ENCODE measurements at places on chromosomes 6 and 20.

DNA sequence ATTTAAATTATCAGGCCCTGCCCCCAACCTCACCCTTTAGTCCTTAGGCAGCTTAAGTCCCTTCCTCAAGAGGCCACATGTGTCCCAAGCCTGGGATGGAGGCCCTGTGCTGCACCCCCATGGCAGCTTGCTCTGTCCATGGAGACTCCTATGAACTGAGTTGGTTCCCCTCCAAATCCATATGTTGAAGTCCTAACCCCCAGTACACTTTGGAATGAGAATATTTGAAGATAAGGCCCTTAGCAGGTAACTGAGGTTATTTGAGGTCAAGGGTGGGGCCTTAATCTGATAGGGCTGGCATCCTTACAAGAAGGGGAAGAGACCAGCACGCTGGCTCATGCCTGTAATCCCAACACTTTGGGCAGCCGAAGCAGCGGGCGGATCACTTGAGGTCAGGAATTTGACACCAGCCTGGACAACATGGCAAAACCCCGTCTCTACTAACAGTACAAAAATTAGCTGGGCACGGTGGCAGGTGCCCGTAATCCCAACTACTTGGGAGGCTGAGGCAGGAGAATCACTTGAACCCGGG, 6.7 kb upstream of the BEND3 start:
- DNase-seq: no peak

- DNase-seq: no peak
Observed at GRCh38 chr20:35472209-35472608, 16.8 kb downstream of the CEP250 start.

GRCh38 chr6:43667245-43668150, 20.1 kb downstream of the MRPS18A start:
- DNase-seq: peak; percentile 93

DNA sequence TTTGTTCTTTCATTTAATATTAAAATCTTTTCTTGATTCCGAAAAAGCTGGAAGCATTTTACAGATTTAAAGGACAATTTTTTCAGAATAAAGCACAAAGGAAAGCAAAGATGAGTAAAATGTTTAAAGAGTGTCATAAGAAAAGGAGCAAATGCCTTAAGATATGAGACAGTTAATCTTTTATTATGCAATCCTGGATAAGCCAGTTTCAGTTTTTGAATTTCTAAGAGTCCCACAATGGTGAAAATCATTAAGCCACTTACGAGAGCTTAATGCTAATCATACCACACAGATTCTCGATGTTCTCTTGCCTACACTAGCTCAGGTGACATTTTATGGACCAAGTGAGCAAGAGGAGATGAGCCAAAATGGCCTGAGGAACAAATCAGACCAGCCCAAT, 103.7 kb upstream of the RNF217 start:
- DNase-seq: no peak

DNA sequence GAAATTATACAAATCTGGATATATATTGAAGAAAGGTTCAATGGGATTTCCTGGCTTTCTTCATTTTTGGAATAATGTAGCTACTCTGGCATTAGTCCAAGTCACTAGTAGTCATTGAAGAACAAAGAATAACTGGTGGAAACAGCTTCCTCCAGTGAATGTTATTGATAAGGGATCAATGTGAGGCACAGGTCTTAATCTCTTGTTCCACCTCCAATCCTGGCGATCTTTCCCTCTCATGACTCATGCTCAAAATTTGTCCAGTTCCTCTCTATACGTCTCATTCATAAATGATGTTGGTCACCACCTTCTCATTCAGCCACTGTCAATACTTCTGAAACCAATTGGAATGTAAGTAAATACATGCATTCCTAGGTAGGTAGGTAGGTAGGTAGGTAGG, 185.0 kb upstream of the BMP2 start:
- DNase-seq: no peak

DNA sequence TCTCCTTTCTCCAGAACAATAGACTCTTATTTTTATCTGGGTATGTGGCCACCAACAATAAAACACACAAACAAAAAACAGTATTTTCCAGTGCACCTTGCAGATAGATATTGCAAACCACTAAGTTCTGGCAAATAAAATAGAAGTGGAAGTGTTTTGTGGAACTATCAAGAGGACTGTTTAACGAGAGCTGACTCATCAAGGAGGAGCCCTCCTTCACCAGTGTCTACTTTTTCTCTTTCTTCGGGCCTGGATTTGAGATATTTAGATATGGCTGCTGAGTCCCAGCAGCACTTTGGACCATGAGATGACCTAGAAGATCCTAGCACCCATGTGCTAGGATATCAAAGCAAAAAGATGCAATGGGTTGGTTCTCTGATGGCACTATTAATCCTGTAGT, 154.7 kb downstream of the AIG1 start:
- no peak for DNase-seq

GRCh38 chr6:9412951-9413559, 977.7 kb upstream of the SLC35B3 start:
- no peak for DNase-seq

DNA sequence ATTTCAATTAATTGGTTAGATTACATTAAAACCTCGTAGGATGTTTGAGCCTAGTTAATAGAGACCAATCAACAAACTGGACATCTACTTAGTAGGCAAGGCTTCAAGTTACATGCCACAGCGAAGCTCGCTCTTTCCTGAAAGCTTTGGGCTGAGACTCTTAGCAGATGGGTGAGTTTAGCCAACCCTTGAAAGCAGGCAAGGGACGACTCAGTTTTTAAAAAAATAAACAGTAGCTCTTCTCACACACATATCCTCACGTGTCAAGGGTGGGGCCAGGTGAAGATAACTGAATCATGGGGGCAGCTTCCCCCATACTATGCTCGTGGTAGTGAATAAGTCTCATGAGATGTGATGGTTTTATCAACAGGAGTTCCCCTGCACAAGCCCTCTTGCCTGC, 775 bp downstream of the MTFR2 start:
- no peak for DNase-seq

- no peak for DNase-seq
Observed at GRCh38 chr6:40244699-40245098, 310.4 kb upstream of the MOCS1 start.

DNA sequence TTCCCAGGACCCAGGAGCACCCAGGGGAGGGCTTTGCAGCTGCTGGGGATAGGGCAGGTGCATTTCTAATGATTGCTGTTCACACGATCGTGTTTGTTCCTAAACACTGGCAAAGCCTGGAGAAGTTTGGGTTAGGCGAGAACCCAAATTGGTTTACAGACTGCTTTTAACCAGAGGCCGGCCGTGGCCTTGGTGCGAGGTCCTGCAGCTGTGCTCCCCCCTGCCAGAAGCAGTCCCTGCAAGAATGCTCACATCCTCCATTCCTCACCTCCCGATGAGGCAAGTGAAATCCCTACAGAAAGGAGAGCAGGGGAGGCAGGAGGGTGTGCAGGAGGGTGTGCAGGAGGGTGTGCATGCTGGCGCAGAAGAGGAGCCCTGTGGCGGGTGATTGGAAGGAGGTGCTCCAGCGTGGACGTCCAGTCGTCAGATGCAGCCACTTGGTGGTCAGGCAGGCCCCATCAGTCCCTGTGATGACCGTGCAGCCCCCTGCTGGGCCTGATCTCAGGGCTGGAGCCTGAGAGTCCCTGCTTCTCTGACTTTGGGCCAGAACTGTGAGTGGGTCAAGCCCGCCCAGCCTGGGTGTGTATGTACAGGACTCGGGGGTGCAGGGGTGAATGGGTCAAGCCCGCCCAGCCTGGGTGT, 55.7 kb upstream of the FRMD1 start:
- no peak for DNase-seq

- no peak for DNase-seq
Observed at GRCh38 chr6:105909106-105909505, 177.0 kb upstream of the PRDM1 start.

DNA sequence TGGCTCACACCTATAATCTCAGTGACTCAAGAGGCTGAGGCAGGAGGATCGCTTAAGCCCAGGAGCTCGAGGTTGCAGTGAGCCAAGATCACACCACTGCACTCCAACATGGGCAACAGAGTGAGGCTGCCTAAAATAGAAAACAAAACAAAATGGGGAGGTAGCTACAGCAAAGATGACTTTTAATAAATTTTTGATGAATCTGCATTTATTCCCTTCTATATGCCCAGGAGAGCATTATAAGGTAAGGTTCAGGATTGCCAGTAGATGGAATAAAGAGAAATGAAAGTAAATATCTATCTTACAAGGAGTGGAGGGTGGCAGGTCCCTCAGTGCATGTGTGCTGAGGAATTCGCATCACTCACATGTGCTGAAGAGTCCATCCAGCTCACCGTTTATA, 24.2 kb downstream of the UNC5CL start:
- no peak for DNase-seq

DNA sequence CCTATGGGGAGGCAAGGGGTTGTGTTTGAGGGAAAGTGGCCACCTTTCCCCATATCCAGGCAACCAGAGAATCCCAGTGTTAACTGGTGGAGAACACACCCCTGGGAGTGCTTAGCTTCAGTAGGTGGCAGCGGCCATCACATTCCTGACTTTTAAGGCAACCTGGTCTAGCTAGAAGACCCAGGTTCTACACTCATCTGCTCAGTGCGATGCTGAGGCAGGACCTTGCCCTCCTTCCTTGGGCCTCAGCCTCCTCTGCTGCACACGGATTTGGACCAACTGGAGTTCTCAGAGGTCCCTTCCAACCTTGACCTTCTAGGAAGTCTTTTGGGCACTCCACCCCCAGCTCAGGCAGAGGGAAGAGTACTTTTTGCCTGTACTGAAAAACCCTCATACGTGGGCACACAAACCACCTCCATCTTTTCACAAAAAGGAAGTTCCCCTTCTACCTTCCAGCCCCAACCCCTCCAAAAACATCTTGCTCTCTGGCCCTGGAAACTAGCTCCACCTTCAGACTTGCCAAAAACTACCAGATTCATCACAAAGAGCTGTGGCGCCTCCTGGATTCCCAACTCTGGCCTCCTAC, 2.9 kb downstream of the CCND3 start:
- no peak for DNase-seq

GRCh38 chr6:112269114-112269513, 14.7 kb upstream of the LAMA4 start:
- DNase-seq: no peak

- DNase-seq: no peak
Observed at GRCh38 chr6:83702749-83703148, 6.2 kb downstream of the SNAP91 start.

- DNase-seq: no peak
Observed at GRCh38 chr6:150129616-150130505, 13.0 kb upstream of the PPP1R14C start.

DNA sequence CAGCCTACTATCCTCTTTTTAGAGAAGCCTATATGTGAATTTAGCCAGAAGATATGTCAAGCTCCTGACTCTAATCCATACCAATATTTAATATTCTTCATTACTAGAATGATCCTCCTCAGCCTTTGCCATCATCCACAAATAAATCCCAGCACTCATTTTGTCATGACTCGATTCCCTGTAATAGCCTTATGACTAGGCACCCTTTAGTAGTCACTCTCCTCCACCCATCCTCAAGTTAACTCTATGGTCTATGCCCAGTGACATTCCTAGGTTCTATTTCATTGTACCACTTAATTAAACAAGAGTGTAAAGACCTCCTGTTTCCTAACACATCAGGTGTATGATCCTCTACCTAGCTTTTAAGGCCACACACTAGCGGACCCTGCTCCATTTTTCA, 450.4 kb upstream of the CITED2 start:
- DNase-seq: no peak

DNA sequence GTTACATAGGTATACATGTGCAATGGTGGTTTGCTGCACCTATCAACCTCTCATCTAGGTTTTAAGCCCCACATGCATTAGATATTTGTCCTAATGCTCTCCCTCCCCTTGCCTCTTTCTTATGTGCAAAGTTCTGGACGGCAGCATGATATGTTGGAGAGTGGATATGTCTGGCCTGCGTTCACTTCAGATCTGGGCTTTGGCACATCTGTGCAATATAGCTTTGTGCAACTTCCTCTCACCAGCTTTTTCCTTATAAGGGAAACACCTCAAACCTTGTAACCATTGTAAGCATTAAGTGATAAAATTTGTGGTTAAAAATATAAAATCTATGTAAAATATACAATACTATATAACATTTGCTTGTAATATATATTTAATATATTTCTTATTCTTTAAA, 288.0 kb downstream of the PHACTR1 start:
- no peak for DNase-seq

DNA sequence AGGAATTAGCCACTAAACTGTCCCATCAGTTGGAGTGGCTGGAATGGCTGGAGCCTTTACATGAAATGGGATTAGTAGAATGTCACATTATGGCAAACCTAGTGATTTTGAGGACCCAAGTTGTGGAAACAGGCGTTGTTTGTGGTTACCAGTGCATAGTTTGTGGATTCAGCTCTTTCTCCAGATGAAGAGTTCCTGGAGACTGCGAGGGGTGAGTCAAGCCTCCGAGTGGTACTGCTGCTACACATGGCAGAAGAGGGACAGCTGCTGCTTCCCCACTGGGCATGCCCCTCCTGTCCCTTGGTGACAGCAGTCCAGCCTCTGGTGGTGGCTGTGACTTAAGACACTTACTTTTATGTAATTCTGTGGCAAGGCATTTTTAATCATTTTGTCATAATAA, 94.2 kb upstream of the SCP2D1 start:
- no peak for DNase-seq

GRCh38 chr20:3795511-3796468, at the start of gene CDC25B:
Gene CDC25B (plus strand): TSS chr20:3796310. CDS start chr20:3796532, 222 bp downstream.
- DNase-seq: peak; percentile 96

Data from activated effector memory CD4-positive, alpha-beta T cell treated with anti-CD3 and anti-CD28 coated beads, Interleukin-2, amount 50 U/mL, for 16 hours (primary cell).